ENCODE measurements at places on chromosomes 2 and 18. TPM values are rescaled to one million over a fixed set of nuclear protein-coding genes. Genes with fewer than 3 reads are reported as not detected.

The ZNF396 gene
- 0.52 TPM for total RNA-seq

The WDR35 gene
- 3.5 TPM for total RNA-seq

The INPP1 gene
- total RNA-seq, result 2.2 TPM

The MERTK gene
- 3.7 TPM for total RNA-seq

The CNRIP1 gene
- total RNA-seq, result not detected

The CCT4 gene
- total RNA-seq, result 52.1 TPM

The DES gene
- total RNA-seq, result 1.3 TPM

The SPC25 gene
- 1.3 TPM for total RNA-seq

The RGPD3 gene
- total RNA-seq, result 1.5 TPM

The POTEJ gene
- total RNA-seq, result not detected

The CTAGE1 gene
- 0.10 TPM for total RNA-seq

The ADD2 gene
- 2.4 TPM for total RNA-seq

The KCMF1 gene
- total RNA-seq, result 78.8 TPM

The CAPN13 gene
- total RNA-seq, result under 0.01 TPM
